ENCODE measurements at places on chromosomes 5 and 9.

DNA sequence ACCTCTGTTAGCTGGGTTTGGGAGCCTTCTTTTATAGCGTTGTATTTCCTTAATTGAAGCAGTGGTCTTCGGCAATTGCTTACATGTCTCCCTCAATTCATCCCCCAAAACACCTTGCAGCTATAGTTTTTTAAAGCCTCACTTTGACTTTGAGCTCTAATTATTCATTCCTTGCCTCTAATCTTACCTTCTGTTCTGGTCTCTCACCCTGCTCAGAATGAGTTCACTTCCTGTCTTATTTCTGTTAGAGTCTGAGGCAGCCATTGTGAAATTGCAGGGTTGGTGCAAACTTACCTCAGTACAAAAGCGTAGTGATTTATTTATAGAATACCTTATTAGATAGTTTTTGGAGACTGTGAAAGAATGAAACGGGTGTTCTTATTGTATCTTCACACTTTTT, 35.0 kb downstream of the AOPEP start:
- 0 out of 2 replicates have a peak, but pooled peaks cover 5% of the 10 kb centered on the region for H3K36me3 ChIP-seq
- no peaks in the 10 kb centered on the region for H3K27me3 ChIP-seq
- H3K27ac ChIP-seq = no peak overlapping the region
- peaks cover 3% of the 10 kb centered on the region for H3K4me1 ChIP-seq
- no peak overlapping the region for H3K4me3 ChIP-seq

DNA sequence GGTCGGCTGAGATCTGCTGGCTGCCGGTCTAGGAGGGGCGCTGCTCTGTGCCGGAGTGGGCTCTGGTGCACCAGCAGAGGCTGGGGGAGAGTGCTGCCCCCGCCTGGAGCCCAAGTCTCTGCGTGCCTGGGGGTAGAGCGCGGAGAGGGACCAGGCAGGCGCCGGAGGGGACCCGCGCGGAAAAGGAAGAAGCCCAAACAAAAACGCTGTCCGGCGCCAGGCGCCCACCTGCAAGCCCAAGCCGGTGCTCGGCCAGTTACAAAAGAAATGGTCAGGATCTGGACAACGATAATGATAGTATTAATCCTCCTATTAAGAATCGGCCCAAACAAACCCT, 571 bp upstream of the S1PR3 start:
- peaks cover 2% of the 10 kb centered on the region for H3K4me1 ChIP-seq
- no peaks in the 10 kb centered on the region for H3K27me3 ChIP-seq
- H3K36me3 ChIP-seq = no peaks in the 10 kb centered on the region

GRCh38 chr9:78089111-78089510, 57.5 kb upstream of the GNAQ start:
- no peaks in the 10 kb centered on the region for H3K27me3 ChIP-seq
- H3K36me3 ChIP-seq = no peaks in the 10 kb centered on the region
- no peak overlapping the region for H3K27ac ChIP-seq
- peaks cover 3% of the 10 kb centered on the region for H3K4me1 ChIP-seq

DNA sequence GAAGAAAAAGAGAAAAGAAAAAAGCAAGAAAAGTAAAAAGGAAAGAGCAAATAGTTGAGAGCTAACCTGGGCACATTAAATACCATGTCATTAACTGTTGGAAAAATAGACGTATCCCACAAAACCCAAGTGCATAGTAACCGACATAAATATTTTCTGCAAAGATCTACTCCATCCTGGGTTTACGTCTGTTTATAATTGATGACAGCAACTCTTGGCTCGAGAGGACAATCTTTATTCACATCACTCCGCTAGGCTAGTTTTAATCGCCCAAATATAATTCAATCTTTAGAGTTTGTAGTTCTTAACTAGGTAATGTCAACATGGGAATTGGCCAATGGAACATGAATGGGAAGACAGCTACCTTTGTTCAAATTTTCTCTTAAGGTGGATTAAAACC, 321.7 kb upstream of the TNC start:
- no peaks in the 10 kb centered on the region for H3K36me3 ChIP-seq
- no peak overlapping the region for H3K4me3 ChIP-seq
- DNase-seq = no peak
- no peaks in the 10 kb centered on the region for H3K4me1 ChIP-seq
- no peak overlapping the region for H3K27ac ChIP-seq
- H3K27me3 ChIP-seq = no peaks in the 10 kb centered on the region

- H3K27me3 ChIP-seq = no peaks in the 10 kb centered on the region
- no peaks in the 10 kb centered on the region for H3K4me1 ChIP-seq
- H3K36me3 ChIP-seq = peaks cover 5% of the 10 kb centered on the region
- H3K4me3 ChIP-seq = no peak overlapping the region
- no peak for DNase-seq
- no peak overlapping the region for H3K27ac ChIP-seq
Measured at GRCh38 chr5:139415221-139415861, 11.5 kb upstream of the SPATA24 start.

GRCh38 chr5:172612771-172613170, 28.3 kb upstream of the NEURL1B start:
- no peak overlapping the region for H3K27ac ChIP-seq
- H3K4me1 ChIP-seq = no peaks in the 10 kb centered on the region
- peak; percentile 9 for DNase-seq
- H3K36me3 ChIP-seq = no peaks in the 10 kb centered on the region

GRCh38 chr9:121577166-121577565, 74.3 kb upstream of the DAB2IP start:
- H3K4me3 ChIP-seq = no peak overlapping the region
- no peaks in the 10 kb centered on the region for H3K4me1 ChIP-seq
- DNase-seq = no peak
- no peaks in the 10 kb centered on the region for H3K27me3 ChIP-seq

GRCh38 chr5:135207866-135208265, 173.8 kb upstream of the PITX1 start:
- H3K36me3 ChIP-seq = no peaks in the 10 kb centered on the region
- no peak overlapping the region for H3K4me3 ChIP-seq
- H3K4me1 ChIP-seq = peaks cover 10% of the 10 kb centered on the region
- DNase-seq = no peak
- no peak overlapping the region for H3K27ac ChIP-seq

GRCh38 chr5:2142456-2142954, 259.8 kb upstream of the IRX4 start:
- H3K36me3 ChIP-seq = no peaks in the 10 kb centered on the region
- H3K27ac ChIP-seq = no peak overlapping the region
- peaks cover 9% of the 10 kb centered on the region for H3K27me3 ChIP-seq
- H3K4me3 ChIP-seq = no peak overlapping the region

GRCh38 chr5:68041293-68041692, 174.3 kb upstream of the PIK3R1 start:
- peaks cover 2% of the 10 kb centered on the region for H3K4me1 ChIP-seq
- no peaks in the 10 kb centered on the region for H3K36me3 ChIP-seq
